ENCODE measurements at places on chromosomes 4 and X.

DNA sequence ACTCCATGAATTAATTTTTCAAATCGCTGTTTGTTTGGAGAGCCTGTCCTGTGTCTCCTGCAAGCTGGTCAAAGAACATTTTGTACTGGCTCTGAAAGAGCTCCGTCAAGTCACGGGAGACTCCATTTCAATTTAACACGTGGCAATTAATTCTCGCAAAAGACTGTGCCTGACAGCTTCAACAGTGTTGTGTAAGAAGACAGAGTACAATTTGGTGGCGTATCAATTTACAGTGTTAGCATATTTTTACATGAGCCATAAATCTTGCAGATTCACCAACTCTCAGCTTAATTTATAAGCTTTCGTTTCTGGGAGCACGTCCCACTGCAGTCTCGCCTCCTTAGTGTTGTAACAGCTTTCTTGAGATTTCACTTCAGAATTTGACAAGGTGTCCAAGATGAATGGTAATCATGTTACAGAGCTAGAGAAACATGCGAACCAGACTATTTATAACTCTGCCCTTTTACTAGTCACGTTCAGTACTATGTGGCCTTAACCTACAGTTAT, 70.8 kb downstream of the RWDD4 start:
- DNase-seq: peak; percentile 60

DNA sequence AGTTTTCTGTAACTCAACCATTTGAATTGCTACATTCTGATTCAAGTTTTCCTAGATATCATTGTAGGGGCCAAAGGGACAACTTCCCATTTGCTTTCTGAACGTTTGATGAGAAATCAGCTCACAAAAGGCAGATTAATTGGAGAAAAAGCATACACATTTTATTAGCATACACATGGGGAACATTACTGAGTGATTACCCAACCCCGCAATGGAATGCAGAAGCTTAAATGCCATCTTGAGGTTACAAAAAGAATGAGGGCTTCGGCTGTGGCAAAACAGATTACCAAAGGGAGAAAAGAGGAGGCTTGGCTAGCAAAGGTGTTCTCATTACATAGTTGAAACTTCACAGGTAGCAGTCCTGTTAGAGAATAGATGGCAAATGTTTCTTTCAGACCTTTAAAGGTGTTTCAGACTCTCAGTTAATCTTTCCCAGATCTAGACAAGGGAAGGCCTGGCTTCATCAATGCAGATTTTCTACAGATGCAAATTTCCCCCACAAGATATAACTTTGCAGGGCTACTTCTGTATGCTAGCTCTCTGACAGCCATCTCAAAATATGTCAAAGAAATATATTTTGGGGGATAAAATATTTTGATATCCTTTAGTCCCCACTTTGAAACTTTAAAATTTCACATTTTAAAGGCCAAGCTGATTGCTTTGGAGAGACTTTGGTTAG, 26.5 kb upstream of the HERC6 start:
- DNase-seq: no peak

DNA sequence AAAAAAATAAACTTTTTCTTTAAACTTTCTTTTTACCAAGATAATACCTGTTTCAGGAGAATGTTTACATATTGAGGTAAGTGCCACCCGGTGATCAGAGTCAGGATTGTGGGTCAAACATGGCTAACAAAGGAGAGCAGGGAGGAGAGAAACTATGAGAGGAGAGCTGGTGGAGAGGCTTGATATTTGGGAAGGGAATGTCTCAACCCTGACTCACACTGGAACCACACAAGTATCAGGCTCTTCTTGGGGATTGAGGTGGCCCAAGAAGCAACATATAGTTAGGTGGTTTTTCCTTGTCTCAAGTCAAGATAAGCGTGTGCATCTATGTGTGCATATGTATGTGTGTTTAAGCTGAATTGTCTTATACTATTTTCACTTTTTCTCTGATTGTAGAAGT, 6.7 kb downstream of the TCEAL1 start:
- no peak for DNase-seq

DNA sequence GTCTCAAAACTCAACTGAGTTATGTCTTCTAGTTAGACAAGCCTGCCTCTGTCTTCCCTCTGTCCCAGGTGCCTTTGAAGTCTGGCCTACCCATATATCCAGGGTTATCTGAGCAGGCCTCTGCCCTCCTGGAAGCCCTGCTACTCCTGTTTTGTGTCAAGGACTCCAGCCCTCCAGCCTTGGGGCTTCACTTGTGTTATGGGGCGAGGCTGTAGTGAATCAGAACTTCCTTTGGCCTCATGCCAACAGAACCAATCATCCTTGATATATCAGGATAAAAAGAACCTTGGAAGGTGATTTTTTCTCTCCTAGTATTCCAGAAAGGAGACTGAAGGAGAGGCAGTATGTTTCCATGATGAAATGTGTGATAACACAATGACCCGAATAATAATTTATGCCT, 8.9 kb upstream of the ADGRG4 start:
- no peak for DNase-seq

Data from NCI-H1417 (cell line).